ENCODE measurements at places on chromosomes 2 and 18. TPM values are rescaled to one million over a fixed set of nuclear protein-coding genes. Genes with fewer than 3 reads are reported as not detected.

Gene RAB6D
- total RNA-seq: 1.8 TPM

DNA sequence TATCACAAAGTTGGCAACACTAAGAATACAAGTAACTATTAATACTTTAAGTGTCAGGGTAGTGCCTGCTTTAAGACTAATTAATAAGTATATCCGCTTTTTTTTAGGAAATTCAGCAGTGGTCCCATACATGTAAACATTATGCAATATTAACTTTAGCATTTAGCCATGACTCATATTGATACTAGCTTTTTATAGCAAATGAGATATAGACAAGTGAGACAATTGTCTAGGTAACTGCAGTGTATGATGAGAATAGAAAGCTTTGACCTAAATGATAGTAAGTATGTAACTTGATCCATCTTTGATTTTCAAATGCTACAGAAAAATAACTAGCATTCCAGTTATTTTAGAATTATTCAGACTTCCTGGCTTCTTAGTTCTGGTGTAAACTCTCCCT lies 27.4 kb upstream of the VRK2 start:
- DNase-seq: no peak

Gene TOGARAM2
- total RNA-seq: 3.5 TPM

Gene PPM1G
- total RNA-seq: 56.7 TPM

- DNase-seq: no peak
Observed at GRCh38 chr2:29014811-29015421, 33.8 kb downstream of the TOGARAM2 start.

GRCh38 chr2:74559912-74560311 lies 5.4 kb downstream of the DOK1 start:
- no peak for DNase-seq
